A549 treated with AZD2906 at 1 μM for 4 hours (cell line): ENCODE measurements at places on chromosomes 2 and 18. TPM values are rescaled to one million over a fixed set of nuclear protein-coding genes. Genes with fewer than 3 reads are reported as not detected.

Gene NEB
- total RNA-seq = 0.17 to 0.34 TPM (median 0.20 TPM) in 5 replicates

Gene WDR35
- 12.2 to 17.7 TPM (median 13.4 TPM) in 5 replicates for total RNA-seq

Gene VIT
- total RNA-seq = not detected in 5 replicates

Gene SNTG2
- not detected in 5 replicates for total RNA-seq

Gene ME2
- total RNA-seq = 29.7 to 36.3 TPM (median 31.9 TPM) in 5 replicates

Gene TBC1D8
- 83.4 to 102 TPM (median 96.4 TPM) in 5 replicates for total RNA-seq

Gene SYT4
- not detected in 5 replicates for total RNA-seq

Gene NEMP2
- total RNA-seq = 5.5 to 7.8 TPM (median 7.5 TPM) in 5 replicates

Gene IKZF2
- total RNA-seq = 0.14 to 0.33 TPM (median 0.29 TPM) in 5 replicates

Gene EVX2
- total RNA-seq = 0.01 TPM in 1 of 5 replicates, not detected in the others

Gene LHCGR
- total RNA-seq = not detected in 5 replicates

Gene GYPC
- not detected in 5 replicates for total RNA-seq

Gene NYAP2
- total RNA-seq = 0.02 TPM in 2 of 5 replicates, not detected in the others

Gene COLEC11
- 0.31 to 0.82 TPM (median 0.53 TPM) in 5 replicates for total RNA-seq

Gene CPO
- 0.05 to 0.11 TPM (median 0.09 TPM) in 4 of 5 replicates, not detected in the other for total RNA-seq

Gene SIX3
- 2.7 to 4.3 TPM (median 3.7 TPM) in 5 replicates for total RNA-seq

Gene C2orf78
- not detected in 5 replicates for total RNA-seq

Gene TMEM17
- 3.9 to 4.6 TPM (median 4.2 TPM) in 5 replicates for total RNA-seq

Gene MARCHF4
- total RNA-seq = 21.4 to 26.2 TPM (median 24.2 TPM) in 5 replicates

Gene MYCN
- 0.03 TPM in 3 of 5 replicates, not detected in the others for total RNA-seq

Gene MC2R
- not detected in 5 replicates for total RNA-seq

Gene TLX2
- 0.24 to 0.37 TPM (median 0.30 TPM) in 5 replicates for total RNA-seq

Gene IFIH1
- 0.71 to 1.1 TPM (median 0.94 TPM) in 5 replicates for total RNA-seq

Gene SCYGR2
- total RNA-seq = not detected in 5 replicates

Gene DTNB
- 8.2 to 9.6 TPM (median 9.0 TPM) in 5 replicates for total RNA-seq

Gene C1QL2
- 0.31 to 0.76 TPM (median 0.64 TPM) in 5 replicates for total RNA-seq
